Right atrium auricular region (tissue), 2 donors: ENCODE measurements at places on chromosomes 7 and 10. TPM values are rescaled to one million over a fixed set of nuclear protein-coding genes. Genes with fewer than 3 reads are reported as not detected.
A peak's percentile ranks its signal among the peaks of the same experiment; 100 is the strongest.

The FAM25G gene
- total RNA-seq: not detected

The PRSS2 gene
- 0.51 TPM for total RNA-seq

The GIMAP6 gene
- 15.8 TPM for total RNA-seq

The FOXP2 gene
- 2.0 TPM for total RNA-seq

The SLC39A12 gene
- not detected for total RNA-seq

The DMTF1 gene
- 26.9 TPM for total RNA-seq

The ZNF248 gene
- total RNA-seq: 7.5 TPM

- H3K27ac ChIP-seq: no peak overlapping the region
- H3K4me3 ChIP-seq: no peak overlapping the region
- H3K4me1 ChIP-seq: no peaks in the 10 kb centered on the region
- no peak for DNase-seq
Observed at GRCh38 chr10:43673471-43673870, 24.8 kb upstream of the ZNF32 start.

DNA sequence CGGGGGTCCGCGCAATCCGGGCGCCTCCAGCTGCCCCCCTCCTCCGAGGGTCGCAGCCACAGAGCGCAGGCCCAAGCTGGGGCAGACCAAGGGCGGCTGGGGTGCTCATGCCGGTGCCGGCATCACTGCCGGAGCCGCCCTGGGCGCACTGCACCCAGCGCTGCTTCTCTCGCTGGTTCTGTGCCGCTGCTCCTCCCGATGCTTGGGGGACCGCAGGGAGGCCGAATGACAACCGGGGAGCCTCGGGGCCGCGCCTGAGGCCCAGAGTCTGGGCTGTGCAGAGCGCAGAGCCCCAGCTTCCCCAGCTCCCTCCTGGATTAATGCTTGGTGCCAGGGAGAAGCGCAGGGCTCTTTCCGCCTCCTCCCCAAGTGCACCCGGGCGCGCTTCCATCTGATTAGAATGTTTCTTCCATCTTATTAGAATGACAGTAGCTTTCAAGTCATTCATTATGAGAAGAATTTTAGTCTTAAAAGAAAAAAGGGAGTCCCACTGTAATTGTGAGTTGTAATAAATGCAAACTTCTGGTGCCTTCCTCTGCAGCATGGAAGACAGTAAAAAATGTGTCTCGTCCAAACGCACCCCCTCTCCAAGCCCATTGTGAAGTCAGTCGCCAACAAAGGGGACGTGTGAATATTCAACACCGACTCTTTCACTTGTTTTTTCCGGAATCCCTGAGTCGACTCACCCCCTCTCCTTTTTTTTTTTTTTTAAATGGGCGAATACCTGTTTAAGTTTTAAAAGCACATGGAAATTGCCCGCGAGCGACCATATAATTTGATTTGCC is 19.5 kb upstream of the PTF1A start:
- no peaks in the 10 kb centered on the region for H3K36me3 ChIP-seq
- H3K27ac ChIP-seq: no peak overlapping the region
- H3K4me1 ChIP-seq: no peaks in the 10 kb centered on the region
- no peak overlapping the region for H3K4me3 ChIP-seq
- DNase-seq: no peak

DNA sequence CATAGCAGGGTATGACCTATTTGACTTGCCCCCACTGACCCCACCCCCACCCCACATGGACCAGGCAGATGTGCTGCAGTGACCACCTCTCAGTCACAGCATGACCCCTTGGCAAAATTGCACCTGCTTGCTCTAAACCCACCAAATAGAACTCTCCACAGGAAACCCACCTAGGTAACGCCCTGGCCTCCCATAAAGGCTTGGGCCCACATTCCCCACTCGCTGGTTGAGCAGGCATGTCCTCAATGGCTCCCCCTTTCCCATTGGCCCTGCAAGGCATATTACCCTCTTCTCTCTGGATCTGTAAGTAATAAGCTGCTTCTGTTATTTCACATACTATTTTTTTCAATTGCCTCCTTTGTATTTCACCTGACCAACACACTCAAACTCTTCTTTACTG is 2.7 kb downstream of the IFIT1 start:
- H3K36me3 ChIP-seq: no peaks in the 10 kb centered on the region
- no peaks in the 10 kb centered on the region for H3K4me1 ChIP-seq
- no peak overlapping the region for H3K4me3 ChIP-seq
- H3K27me3 ChIP-seq: no peaks in the 10 kb centered on the region

- H3K27ac ChIP-seq: no peak overlapping the region
- no peaks in the 10 kb centered on the region for H3K4me1 ChIP-seq
- no peak overlapping the region for H3K4me3 ChIP-seq
- no peaks in the 10 kb centered on the region for H3K36me3 ChIP-seq
- DNase-seq: no peak
- no peaks in the 10 kb centered on the region for H3K27me3 ChIP-seq
Observed at GRCh38 chr10:114995468-114996247, 57.7 kb downstream of the TRUB1 start.

DNA sequence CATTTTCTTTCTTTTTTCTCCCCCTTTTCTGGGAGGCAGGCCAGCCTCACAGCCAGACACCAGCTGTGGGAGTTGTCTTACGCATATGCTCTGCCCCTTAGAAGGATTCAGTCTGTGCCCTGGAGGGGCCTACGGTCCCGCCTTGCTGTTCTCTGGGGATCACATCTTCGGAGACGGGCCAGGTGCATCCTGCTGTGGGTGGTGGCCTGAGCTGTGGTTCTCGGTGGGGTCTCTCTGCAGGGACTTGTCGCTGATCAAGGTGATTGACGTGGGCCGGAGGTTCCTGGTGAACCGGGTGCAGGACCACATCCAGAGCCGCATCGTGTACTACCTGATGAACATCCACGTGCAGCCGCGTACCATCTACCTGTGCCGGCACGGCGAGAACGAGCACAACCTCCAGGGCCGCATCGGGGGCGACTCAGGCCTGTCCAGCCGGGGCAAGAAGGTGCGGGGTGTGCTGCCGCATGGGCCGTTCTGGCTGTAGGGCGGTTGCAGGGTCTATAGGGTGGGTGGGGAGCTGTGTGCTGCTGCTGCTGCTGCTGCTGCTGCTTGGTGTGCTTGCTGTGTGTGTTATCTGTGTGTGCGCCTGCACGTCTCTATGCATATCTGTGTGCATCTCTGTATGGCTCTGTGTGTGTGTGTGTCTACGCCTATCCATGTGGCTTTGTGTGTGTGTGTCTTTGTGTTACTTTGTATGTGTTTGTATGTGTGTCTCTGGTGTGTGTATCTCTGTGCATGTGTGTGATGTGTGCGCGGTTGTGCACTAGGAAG is 17.9 kb downstream of the PFKFB3 start:
- H3K27ac ChIP-seq: no peak overlapping the region
- DNase-seq: no peak
- H3K4me3 ChIP-seq: no peak overlapping the region
- H3K36me3 ChIP-seq: peaks cover 92% of the 10 kb centered on the region

DNA sequence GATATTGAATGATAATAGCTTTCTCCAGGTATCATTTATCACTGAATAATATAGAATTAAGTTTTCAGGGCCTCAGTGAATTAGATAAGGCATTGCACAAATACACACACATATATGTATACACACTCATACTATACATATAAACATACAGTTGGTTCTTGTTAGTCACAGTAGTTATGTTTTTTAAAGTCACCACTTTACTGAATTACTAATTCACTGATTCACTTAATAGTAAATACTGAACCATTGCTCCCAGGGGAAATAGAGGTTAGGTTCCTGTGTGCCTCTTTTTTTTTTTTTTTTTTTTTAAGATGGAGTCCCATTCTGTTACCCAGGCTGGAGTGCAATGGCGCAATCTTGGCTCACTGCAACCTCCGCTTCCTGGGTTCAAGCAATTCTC is 33.6 kb downstream of the PRR15 start:
- DNase-seq: no peak
- H3K27ac ChIP-seq: no peak overlapping the region
- no peak overlapping the region for H3K4me3 ChIP-seq
- H3K27me3 ChIP-seq: no peaks in the 10 kb centered on the region

GRCh38 chr7:28658381-28658780 is 246.1 kb downstream of the CREB5 start:
- no peaks in the 10 kb centered on the region for H3K4me1 ChIP-seq
- H3K27ac ChIP-seq: no peak overlapping the region
- no peak for DNase-seq
- H3K27me3 ChIP-seq: no peaks in the 10 kb centered on the region
- H3K36me3 ChIP-seq: no peaks in the 10 kb centered on the region
- H3K4me3 ChIP-seq: no peak overlapping the region

DNA sequence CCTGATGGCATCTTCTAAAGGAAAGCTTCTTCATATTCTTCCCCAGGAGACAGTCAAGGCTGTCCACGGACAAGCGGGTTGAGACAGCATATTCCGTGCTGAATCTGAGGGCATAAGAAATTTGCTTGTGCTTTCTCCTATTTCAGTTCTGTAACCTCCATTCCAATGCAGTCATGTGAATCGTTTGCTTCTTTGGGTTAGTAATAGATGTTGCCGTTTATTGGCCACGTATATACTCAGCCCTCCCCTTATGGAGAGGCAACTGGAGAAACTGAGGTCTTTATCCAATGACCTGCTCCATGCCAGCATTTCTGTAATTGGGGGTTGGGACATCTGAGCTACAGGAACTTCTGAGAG is 38.9 kb downstream of the LYZL1 start:
- H3K27me3 ChIP-seq: no peaks in the 10 kb centered on the region
- DNase-seq: no peak
- H3K27ac ChIP-seq: no peak overlapping the region
- no peaks in the 10 kb centered on the region for H3K4me1 ChIP-seq

DNA sequence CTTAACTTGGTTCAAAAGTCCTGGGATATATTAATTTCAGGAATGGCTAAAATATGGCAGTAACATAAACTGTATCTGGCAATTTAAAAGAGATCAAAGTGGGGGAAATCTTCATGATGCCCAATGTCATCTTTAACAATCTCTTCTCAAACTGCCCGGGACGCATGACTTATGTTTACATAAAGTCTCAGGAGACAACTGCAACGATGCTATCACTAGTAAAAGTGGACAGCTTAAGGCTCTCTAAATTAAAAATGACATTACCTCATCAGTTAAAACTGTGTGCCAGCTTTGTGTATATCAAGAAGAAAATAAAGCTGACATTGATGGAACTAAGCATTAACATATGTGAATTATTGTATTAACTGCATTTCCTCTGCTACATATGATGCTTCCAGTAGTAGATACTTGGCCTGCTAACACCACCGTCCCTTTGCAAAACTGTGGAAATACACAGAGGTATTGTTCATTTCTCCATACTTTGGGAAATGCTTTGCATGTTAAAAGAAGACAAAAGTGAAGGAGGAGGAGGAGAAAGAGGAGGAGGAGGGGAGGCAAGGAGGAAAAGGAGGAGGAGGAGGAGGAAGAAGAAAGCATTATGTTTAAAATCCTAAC is 62.4 kb downstream of the NRP1 start:
- H3K27me3 ChIP-seq: no peaks in the 10 kb centered on the region
- H3K36me3 ChIP-seq: peaks cover 31% of the 10 kb centered on the region
- peak overlapping the region; percentile 93 for H3K27ac ChIP-seq
- H3K4me1 ChIP-seq: no peaks in the 10 kb centered on the region

- peaks cover 12% of the 10 kb centered on the region for H3K36me3 ChIP-seq
- DNase-seq: no peak
- H3K4me1 ChIP-seq: peaks cover 11% of the 10 kb centered on the region
- H3K27me3 ChIP-seq: no peaks in the 10 kb centered on the region
Observed at GRCh38 chr10:45008524-45009161, 7.9 kb downstream of the ZNF22 start.

DNA sequence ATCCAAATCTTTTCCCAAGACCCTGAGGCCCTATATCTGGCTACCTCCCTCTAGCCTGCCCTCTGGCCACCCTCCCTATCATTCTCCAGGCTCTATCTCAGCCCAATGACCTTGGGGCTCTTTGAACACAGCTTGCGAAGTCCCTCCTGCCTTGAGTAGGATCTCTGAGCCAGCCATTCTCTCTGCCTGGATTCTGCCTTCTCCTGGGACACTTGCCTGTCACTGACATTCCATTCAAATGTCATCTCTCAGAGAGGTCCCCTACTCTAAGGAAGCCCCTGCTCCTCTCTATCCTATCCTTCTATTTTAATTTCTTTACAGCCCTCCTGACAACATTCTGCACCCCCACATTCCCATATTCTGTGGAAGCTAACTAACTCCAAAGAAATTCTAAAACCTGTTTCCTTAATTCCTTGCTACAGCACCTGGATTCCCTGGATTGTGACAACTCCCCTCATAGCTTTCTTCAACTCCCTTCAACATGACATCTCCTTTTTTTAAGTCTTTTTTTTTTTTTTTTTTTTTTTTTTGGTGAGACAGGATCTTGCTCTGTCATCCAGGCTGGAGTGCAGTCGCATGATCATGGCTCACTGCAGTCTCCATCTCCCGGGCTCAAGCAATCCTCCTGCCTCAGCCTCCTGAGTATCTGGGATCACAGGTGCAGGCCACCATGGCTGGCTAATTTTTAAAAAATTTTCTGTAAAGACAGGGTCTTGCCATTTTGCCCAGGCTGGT is 81.0 kb upstream of the ASAH2 start:
- no peak overlapping the region for H3K27ac ChIP-seq
- H3K36me3 ChIP-seq: no peaks in the 10 kb centered on the region
- DNase-seq: no peak
- peaks cover 11% of the 10 kb centered on the region for H3K4me1 ChIP-seq

GRCh38 chr7:1050956-1051690 is 6.8 kb downstream of the GPR146 start:
- H3K27me3 ChIP-seq: no peaks in the 10 kb centered on the region
- no peak for DNase-seq
- no peaks in the 10 kb centered on the region for H3K4me1 ChIP-seq
- no peaks in the 10 kb centered on the region for H3K36me3 ChIP-seq

DNA sequence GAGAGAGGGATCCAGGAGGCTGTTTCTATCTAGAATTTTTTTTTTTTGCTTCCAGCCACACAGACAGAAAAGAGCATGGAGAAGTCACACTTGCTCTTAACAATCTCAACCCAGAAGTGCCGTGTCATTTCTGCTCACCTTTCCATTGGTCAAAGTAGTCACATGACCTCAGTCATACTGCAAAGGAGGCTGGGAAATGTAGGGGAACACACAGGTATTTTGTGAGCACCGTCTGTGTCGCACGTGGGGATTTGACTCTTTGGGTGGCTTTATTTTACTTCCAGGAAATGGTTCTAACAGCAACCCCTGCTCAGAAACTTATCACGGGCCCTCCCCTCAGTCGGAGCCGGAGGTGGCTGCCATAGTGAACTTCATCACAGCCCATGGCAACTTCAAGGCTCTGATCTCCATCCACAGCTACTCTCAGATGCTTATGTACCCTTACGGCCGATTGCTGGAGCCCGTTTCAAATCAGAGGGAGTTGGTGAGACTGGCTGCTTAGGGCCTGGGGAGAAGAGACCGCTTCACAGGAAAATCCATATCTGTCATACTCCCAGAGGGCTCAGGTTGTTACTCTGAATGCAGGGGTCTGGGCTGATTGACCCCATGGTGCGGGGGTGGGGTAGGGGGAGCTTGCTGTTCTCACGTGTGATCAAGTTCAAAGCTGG is 13.1 kb upstream of the CPA1 start:
- H3K36me3 ChIP-seq: no peaks in the 10 kb centered on the region
- no peak overlapping the region for H3K27ac ChIP-seq
- H3K4me3 ChIP-seq: no peak overlapping the region
- no peak for DNase-seq
- H3K4me1 ChIP-seq: peaks cover 21% of the 10 kb centered on the region

- H3K27ac ChIP-seq: no peak overlapping the region
- DNase-seq: no peak
- no peaks in the 10 kb centered on the region for H3K4me1 ChIP-seq
- no peak overlapping the region for H3K4me3 ChIP-seq
- H3K27me3 ChIP-seq: no peaks in the 10 kb centered on the region
Observed at GRCh38 chr7:118169146-118169545, 14.8 kb upstream of the LSM8 start.
